Activated naive CD4-positive, alpha-beta T cell treated with anti-CD3 and anti-CD28 coated beads, Interleukin-2, amount 50 U/mL, for 72 hours (primary cell): ENCODE measurements at places on chromosomes 16 and 17.

- no peak for DNase-seq
Measured at GRCh38 chr16:842061-842476, 41.5 kb upstream of the GNG13 start.

GRCh38 chr16:49281843-49282642 is 405 bp upstream of the CBLN1 start:
- DNase-seq: no peak

DNA sequence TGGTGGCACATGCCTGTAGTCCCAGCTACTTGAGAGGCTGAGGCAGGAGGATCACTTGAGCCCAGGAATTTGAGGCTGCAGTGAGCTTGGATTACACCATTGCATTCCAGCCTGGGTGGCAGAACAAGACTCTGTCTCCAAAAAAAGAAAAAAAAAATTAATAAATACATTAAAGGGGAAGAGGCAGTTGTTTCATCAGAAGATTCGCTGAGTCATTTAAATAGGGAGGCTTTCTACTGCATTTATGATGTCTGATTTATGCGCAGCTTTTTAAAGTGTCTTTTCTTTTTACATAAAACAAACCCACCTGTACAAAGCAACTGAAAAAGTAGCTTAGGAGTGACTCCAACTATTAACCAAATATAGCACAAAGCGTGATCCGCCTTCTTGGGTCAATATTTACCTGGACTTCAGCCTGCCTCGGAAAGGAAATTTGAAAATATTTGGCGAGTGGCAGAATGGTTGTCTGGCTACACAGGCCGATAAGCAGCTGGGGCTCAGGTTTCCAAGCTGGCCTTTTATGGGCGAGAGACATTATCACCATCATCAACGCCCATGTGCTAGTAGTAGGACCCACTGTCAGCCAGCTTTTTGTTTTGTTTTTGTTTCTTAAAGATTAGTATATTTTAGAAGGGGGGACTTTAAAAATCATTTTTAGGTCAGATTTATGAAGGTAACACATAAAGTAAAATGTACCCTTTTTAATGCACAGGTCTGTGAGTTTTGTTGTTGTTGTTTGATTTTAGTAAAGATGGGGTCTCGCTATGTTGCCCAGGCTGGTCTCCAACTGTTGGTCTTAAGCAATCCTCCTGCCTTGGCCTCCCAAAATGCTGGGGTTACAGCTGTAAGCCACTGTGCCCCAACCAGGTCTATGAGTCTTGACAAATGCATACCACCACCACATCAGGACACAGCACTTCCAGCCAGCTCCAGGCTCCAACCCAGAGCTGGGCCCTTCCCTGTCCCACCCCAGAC is 42.5 kb upstream of the RASD1 start:
- no peak for DNase-seq

- DNase-seq: no peak
Measured at GRCh38 chr17:16243801-16244567, 27.0 kb downstream of the PIGL start.

DNA sequence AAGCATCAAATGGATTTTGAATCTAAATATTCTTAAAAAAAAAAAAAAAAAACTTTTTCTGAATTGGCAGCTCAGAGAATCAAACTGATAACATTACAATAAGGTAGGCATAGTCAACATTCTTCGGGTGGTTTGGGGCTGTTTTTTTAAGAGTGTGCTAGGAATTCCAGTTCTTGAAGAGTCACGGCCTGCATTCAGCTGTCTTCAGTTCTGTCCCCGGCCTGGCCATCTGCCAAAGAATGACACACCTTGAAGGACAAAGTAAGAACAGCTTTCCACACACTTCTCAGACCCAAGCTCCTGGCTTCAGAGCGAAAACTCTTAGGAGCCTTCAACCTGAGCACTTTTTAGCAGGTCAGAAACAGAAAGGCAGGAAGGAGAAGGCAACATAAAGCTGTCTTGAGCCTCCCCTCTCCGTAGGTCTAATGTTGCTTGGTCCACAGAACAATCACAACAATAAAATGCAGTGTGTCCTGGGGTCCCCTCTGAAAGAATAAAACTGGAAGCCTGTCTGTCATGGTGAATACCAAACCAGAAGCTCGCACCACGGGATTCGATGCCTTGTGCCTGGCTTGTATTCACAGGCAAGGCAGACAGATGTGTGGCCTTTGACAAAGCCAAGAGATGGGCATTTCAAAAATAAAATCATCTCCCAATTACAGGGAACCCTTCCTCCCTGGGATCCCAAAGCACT is 524.4 kb upstream of the ZFHX3 start:
- no peak for DNase-seq
